GM12878 (cell line): ENCODE measurements at places on chromosomes 5 and 9. TPM values are rescaled to one million over a fixed set of nuclear protein-coding genes. Genes with fewer than 3 reads are reported as not detected.

GRCh38 chr5:57422993-57423392, 59.6 kb downstream of the ACTBL2 start:
- no peak for DNase-seq

FCN2 gene
- not detected in 2 replicates for total RNA-seq

DNA sequence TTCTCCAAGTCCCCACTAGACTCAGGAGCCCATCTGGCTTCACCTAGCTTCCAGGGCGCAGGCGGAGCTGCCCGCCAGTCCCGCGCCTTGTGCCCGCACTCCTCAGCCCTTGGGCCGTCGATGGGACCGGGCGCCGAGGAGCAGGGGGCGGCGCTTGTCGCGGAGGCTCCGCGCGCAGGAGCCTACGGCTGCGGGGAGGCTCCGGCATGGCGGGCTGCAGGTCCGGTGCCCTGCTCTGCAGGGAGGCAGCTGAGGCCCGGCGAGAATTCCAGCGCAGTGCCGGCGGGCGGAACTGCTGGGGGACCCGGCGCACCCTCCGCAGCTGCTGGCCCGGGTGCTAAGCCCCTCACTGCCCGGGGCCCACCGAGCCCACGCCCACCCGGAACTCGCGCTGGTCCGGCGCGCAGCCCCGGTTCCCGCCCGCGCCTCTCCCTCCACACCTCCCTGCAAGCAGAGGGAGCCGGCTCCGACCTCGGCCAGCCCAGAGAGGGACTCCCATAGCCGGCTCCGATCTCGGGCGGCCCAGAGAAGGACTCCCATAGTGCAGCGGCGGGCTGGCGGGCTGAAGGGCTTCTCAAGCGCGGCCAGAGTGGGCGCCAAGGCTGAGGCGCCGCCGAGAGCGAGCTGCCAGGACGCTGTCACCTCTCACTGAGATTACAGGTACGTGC, 78.1 kb upstream of the PJA2 start:
- DNase-seq: no peak

DNA sequence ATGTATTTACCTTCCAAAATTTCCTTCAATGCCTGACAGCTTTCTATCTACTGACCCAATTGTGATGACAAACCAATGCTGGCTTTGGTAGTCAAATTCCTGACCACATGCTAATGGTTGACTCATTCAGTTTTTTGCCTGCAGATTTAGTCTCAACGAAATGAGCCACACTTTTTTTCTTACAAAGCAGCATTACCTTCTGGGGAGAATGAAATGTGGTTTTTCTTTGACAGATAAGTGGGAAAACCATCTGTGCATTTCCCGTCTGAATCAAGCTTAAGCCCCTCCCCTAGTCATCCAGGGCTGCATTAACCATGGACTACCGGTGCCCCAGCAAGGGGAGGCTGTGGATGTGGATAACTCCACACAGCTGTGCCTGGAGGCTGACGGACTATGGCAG, 99.6 kb upstream of the TAF11L2 start:
- no peak for DNase-seq

GRCh38 chr9:137181680-137182079, 6.7 kb downstream of the ANAPC2 start:
- DNase-seq: no peak

DNA sequence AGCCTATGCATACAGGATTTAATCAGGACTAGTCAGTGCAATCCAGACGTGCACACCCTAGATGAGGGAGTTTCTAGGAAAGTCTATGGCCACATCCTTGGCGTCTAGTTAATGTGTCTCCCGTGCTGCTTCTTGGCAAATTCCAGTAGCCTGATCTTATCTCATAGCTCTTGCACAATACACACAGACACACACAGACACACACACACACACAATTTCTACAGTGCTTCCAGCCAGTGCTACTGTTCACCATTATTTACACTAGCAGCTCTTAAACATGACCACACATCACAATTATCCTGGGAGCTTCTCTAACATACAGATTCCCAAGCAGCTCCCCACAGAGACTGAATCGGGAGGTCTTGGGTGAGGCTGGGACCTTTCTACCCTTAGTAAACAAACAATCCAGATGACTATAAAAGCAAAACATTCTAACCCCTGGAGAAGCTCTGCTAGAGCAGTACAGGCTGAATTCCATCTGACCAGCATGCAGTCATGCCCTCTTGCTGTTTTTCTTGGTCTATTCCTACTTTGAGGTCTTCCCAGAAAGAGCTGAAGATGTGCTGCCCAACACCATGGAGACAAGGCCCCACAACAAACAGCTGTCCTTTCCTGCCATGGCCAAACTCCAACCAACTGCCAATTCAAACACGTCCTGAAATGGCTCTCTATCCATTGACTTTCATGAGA, 236.6 kb downstream of the DEPDC1B start:
- DNase-seq: no peak

DNA sequence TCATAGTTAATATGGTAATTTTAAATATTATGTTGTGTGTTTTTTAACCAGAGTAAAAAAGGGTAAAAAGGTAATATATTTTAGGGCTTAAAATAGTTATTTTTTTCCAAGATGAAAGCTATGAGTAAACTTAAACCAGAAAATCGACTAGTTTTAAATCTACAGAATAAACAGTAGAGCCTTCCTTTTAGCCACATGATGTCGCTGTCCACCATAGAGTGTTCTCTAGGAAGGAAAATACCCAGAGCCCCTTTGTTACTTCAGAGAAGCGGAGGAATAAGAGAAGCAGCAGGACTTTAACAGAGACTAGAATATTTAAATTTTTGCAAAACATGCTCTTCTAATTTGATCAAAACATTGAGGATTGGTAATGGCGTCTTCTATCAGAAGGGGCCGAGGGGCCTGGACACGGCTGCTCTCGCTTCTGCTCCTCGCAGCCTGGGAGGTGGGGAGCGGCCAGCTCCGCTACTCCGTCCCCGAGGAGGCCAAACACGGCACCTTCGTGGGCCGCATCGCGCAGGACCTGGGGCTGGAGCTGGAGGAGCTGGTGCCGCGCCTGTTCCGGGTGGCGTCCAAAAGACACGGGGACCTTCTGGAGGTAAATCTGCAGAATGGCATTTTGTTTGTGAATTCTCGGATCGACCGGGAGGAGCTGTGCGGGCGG, at the start of gene PCDHA2:
TSS of gene PCDHA2 (plus strand) at position 258 of the 664 bp plus-strand sequence.
- no peak for DNase-seq

- no peak for DNase-seq
These were observed 42.7 kb downstream of the SECISBP2 start for GRCh38 chr9:89361031-89361430.

- no peak for DNase-seq
These were observed 359.1 kb upstream of the DAB2 start for GRCh38 chr5:39783756-39784421.

DNA sequence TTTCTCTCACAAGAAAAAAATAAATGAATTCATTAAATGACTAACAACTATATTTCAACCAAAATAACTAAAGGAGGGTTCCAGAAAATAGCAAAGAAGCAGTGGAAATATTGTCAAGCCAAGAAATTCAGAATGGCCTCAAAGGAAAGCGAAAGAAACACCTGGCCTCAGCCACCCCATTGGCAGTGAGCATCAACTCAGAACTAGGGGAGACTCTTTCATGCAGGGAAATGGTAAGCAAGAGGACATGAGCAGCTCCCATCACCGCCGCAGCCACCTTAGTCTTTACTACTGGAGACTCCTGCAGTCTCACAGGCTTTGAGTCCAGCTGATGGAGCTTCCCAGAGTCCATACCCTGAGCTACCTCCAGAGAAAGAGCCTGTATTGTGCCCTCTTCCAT, 343.9 kb upstream of the GRAMD2B start:
- no peak for DNase-seq

C5orf58 gene
- not detected in 2 replicates for total RNA-seq

DNA sequence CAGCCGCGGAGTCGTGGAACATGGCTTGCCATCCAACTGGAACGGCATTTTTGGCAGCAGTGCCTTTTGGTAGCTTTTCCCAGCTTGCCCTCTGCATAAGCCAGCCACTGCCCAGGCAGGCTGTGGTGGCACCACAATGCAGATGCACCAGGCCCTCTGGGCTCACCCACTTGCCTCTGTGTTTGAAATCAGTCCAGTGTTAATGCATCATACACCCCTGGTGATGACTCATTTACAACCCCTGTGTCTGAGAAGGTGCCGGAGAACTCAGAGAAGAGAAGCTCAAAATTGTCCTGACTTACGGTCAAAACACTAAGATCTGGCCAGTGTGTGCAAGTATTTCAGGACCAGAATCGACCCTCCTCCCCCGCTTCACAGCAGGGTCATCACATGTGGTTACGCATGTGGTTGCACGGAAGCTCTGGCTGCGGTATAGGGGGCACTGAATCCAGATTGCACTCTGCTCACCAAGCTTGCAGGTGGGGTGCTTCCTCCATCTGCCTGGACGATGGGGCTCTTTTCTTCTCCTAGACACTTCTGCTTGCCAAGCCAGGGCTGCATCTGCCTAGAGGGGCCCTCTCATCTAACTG, 66.5 kb upstream of the SMIM15 start:
- DNase-seq: no peak

DNA sequence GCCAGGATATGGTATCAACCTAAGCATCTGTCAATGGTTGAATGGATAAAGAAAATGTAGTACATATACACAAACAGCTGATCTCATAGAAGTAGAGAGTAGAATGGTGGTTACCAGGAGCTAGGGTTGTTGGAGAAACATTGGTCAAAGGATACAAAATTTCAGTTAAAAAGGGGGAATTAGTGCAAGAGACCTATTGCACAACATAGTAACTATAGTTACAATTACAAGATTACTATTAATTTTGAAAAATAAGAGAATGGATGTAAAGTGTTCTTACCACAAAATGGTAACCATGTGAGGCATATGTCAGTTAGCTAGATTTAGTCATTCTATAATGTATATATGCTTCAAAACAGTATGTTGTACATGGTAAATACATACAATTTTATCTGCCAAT, 28.8 kb upstream of the ELOVL7 start:
- DNase-seq: no peak

PDE6A gene
- not detected in 2 replicates for total RNA-seq

- DNase-seq: peak; percentile 23
These were observed 21.0 kb upstream of the ALDH1B1 start for GRCh38 chr9:38371495-38371894.

DNA sequence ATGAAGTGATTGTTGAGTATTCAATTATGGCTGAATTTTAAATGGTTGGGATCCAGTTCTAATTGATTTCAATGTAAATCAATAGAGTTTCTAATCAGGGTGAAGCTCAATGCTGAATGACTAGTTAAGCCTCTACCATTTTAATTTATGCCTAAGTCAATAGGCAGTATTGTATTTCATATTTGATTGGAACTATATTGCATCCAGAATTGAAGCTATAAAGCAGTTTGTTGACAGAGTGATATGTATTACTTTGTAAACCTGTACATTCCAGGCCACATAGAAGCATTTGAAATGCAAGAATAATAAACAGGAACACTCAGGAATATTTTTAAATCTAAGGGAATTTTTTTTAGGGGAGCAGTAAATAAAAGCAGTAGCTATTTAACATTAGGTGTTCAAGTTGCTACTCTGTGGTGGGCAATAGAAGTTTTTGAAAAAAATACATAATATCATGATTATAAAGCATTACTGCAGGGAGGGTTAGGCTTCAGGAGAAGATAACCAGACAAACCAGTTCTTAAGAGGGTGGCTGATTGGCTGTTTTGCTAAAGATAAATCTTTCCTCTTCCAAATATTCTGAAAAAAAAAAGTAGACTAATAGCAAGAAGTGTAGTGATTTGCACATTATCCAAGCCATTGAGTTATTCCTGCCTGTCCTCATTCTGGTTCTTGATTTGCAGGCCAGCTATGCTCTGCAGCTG, 492.0 kb upstream of the MEF2C start:
- DNase-seq: no peak

- no peak for DNase-seq
These were observed 17.0 kb downstream of the PALM2AKAP2 start for GRCh38 chr9:109797006-109797405.

FOXD4L6 gene
- not detected in 2 replicates for total RNA-seq

DNA sequence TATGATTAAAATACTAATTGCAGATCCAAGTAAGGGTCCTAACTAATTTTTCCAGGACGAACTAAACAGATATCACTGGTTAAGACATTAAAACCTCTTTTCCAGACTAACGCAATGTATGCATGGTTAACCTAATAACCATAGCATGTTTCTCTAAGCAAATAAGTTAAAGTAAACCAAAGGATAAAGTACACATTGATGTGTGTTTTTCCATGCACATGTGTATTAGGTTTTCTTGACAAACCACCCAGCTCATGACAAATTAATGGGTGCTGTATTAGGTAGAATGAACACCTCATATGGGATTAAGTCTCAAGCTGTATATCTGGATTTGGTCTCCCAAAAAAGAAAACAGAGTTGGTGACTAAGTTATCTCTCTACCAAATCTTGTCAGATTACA, 45.6 kb downstream of the ANKH start:
- no peak for DNase-seq

CCDC152 gene
- 9.8 and 11.6 TPM in 2 replicates for total RNA-seq

GRCh38 chr5:173670791-173671120, 54.3 kb upstream of the BOD1 start:
- DNase-seq: no peak

DNA sequence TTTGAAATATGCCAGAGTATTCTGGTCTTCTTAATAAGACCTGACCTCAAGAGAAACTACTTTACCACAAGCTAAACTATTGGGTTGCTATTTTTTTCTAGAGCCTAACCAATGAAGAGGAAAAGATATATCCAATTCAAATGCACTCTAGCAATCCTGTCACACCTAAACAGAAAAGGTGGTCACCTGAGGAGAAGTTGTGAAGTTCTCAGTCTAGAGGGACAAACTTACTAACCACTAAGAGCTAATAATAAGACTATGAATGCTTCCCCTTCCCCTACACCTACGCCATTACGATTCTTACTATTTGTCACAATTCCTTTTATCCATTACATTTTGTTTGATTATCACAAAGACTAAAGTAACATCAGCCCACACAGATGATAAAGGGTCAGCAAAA, 29.7 kb downstream of the RLN2 start:
- peak; percentile 19 for DNase-seq

C6 gene
- total RNA-seq: 0.31 and 0.45 TPM in 2 replicates

GRCh38 chr5:106876665-106877194, 794.0 kb downstream of the EFNA5 start:
- DNase-seq: no peak

DNA sequence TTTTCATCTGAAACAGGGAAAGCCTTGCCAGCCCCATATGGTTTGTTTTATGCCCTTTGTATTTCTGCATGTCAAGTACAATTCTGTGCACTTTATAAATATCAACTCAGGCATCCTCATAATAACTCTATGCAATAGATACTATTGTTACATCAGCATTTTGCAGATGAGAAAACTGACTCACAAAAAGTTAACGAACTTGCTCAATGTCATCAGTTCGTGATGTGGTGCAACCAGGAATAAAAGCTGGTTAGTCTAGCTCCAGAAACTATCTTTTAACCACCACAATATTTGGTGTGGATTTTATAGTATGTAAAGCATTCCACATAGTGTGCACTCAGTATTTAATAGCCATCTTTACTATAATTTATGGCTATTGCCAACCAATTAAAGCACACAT, 134.9 kb downstream of the MRPS30 start:
- DNase-seq: no peak

GRCh38 chr5:58457050-58457449, 2.8 kb downstream of the PLK2 start:
- no peak for DNase-seq
